ENCODE measurements at places on chromosomes 1 and 21. TPM values are rescaled to one million over a fixed set of nuclear protein-coding genes. Genes with fewer than 3 reads are reported as not detected.

- H3K4me1 ChIP-seq = no peaks in the 10 kb centered on the region
- no peak overlapping the region for H3K4me3 ChIP-seq
- H3K36me3 ChIP-seq = no peaks in the 10 kb centered on the region
- DNase-seq = no peak
- no peaks in the 10 kb centered on the region for H3K27me3 ChIP-seq
These were observed 12.2 kb upstream of the PGLYRP3 start for GRCh38 chr1:153324912-153325311.

Gene SLC37A1
- 249 TPM for total RNA-seq

GRCh38 chr1:208985231-208985630, 598.3 kb upstream of the CAMK1G start:
- no peak overlapping the region for H3K27ac ChIP-seq
- H3K4me3 ChIP-seq = no peak overlapping the region
- no peak for DNase-seq
- H3K4me1 ChIP-seq = peaks cover 9% of the 10 kb centered on the region
- H3K36me3 ChIP-seq = no peaks in the 10 kb centered on the region
- no peaks in the 10 kb centered on the region for H3K27me3 ChIP-seq

Gene BMP8B
- total RNA-seq = 34.0 TPM

GRCh38 chr1:94801919-94802546, 18.1 kb upstream of the SLC44A3 start:
- no peak for DNase-seq
- H3K27ac ChIP-seq = peak overlapping the region; percentile 56
- H3K36me3 ChIP-seq = no peaks in the 10 kb centered on the region
- no peaks in the 10 kb centered on the region for H3K27me3 ChIP-seq
- H3K4me1 ChIP-seq = no peaks in the 10 kb centered on the region

GRCh38 chr1:245485996-245486395, 331.2 kb downstream of the KIF26B start:
- DNase-seq = no peak
- H3K27me3 ChIP-seq = no peaks in the 10 kb centered on the region
- H3K4me3 ChIP-seq = no peak overlapping the region
- H3K27ac ChIP-seq = no peak overlapping the region

DNA sequence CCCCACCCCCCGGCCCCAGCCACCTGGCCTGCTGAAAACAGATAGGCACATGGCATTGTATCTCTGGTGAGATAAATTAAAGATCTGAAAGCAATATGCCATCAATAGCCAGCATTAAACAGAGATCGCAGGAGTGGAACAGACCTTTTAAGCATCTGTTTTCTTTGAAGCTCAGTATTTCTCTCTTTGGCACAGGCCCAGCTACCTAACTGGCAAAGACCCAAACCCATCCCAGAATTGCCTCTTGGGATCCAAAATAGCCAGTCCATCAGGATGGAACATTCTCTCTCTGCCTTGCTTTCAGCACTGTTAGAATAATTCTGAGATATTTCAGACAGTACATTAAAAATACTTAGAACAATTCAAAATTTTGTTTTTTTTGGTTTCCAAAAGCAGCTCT, 46.0 kb downstream of the KCNJ6 start:
- DNase-seq = no peak
- H3K27ac ChIP-seq = no peak overlapping the region
- H3K27me3 ChIP-seq = no peaks in the 10 kb centered on the region
- no peaks in the 10 kb centered on the region for H3K4me1 ChIP-seq
- no peaks in the 10 kb centered on the region for H3K36me3 ChIP-seq

Gene PROX1
- 7.4 TPM for total RNA-seq

DNA sequence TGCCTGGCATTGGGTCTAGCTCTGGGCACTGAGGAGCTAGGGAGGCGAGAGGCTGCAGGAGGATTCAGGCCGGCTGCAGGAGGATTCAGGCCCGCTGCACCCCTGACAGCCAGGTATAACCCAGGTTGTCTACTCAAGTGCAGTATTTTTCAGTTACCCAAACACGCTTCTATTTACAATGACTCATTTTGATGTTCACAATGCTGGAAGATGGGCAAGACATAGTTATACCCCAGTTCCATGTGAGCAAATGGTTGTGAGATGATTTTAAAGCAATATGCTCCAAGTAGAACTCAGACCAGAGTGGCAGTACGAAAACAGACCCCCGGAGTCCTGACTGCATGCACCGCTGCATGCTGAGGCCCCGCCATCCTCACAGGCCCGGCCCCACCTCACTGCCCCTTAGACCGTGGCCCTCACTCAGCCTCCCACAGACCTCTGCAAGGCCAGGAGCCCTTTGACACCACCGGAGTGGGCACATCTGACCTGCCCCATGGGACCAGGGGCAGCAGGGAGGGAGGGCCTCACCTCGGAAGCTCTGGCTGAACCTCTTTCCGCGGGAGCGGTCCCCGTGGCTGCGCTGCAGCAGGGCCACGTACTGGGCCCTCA, 553 bp downstream of the LEFTY1 start:
- DNase-seq = no peak
- no peaks in the 10 kb centered on the region for H3K36me3 ChIP-seq
- no peak overlapping the region for H3K27ac ChIP-seq
- H3K4me3 ChIP-seq = no peak overlapping the region
- H3K4me1 ChIP-seq = peaks cover 34% of the 10 kb centered on the region
- H3K27me3 ChIP-seq = no peaks in the 10 kb centered on the region

- H3K4me1 ChIP-seq = no peaks in the 10 kb centered on the region
- DNase-seq = no peak
- H3K36me3 ChIP-seq = no peaks in the 10 kb centered on the region
- H3K27me3 ChIP-seq = peaks cover 38% of the 10 kb centered on the region
These were observed 831 bp upstream of the FOXD2 start for GRCh38 chr1:47436979-47437446.

Gene PDPN
- 5.9 TPM for total RNA-seq

Gene TMPRSS15
- total RNA-seq = 70.0 TPM

- no peaks in the 10 kb centered on the region for H3K27me3 ChIP-seq
- no peak overlapping the region for H3K4me3 ChIP-seq
- H3K4me1 ChIP-seq = no peaks in the 10 kb centered on the region
- DNase-seq = no peak
These were observed 844.1 kb downstream of the LTN1 start for GRCh38 chr21:28148400-28149064.

- no peaks in the 10 kb centered on the region for H3K36me3 ChIP-seq
- H3K27me3 ChIP-seq = no peaks in the 10 kb centered on the region
- no peaks in the 10 kb centered on the region for H3K4me1 ChIP-seq
- no peak overlapping the region for H3K27ac ChIP-seq
- H3K4me3 ChIP-seq = no peak overlapping the region
These were observed 274.3 kb downstream of the USP25 start for GRCh38 chr21:16004086-16004485.

DNA sequence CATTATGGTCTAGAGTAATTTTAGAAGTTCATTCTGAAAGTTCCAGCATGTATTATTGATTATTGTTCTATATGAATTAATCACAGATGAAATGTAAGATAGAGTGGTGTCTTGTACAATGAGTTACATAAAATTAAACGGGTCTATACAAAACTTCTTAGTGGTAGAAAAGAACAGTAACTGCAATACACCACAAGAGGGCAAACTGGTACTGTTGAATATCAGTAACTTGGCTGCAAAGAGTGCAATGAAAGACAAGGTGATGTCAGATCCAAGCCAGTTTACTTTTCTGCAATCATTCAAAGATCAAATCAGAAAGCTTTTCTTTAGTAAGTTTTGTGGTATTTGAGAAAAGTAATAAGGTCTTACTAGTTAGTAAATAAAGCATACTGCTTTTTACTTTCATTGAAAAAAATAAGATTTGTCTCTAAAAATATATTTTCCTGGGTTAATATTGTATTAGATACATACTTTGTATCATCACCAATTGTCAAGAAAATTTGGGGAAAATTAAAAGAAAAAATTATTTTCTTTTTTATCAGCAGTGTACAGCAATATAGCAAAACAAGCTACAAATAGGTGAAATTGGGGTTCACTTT, 66.4 kb upstream of the BTG3 start:
- H3K27me3 ChIP-seq = no peaks in the 10 kb centered on the region
- H3K36me3 ChIP-seq = no peaks in the 10 kb centered on the region
- DNase-seq = no peak
- no peak overlapping the region for H3K27ac ChIP-seq

DNA sequence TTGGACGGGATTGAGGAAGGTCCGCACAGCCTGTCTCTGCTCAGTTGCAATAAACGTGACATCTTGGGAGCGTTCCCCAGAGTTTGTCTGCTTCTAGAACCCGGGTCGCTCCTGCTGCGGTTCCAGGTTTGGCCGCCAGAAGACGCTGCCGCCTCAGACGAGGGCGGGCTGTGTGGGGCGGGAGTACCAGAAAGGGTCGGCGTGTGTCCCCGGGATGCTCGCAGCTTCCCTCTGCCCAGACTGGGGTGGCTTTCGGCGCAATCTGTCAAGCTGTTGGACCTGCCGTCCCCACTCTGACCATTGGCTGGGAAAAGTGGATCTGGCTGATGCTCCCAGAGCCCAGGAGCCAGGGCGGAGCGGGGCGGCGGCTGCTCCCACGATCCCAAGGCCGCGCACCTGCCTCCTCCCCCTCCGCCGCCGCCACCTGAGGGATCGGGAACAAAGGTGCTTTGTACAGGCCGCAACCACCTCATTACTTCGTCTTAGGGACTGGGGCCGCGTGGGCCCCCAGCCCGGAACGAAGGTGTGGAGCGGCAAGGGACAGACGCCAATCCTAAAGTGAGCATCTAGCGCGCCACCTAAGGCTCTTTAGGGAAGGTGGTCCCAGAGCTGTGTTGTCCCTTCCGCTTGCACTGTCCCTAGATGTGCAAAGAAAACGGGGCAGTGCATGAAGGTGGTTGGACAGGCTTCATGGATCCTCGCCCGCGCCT, 683 bp upstream of the EFNA4 start:
- peaks cover 41% of the 10 kb centered on the region for H3K36me3 ChIP-seq
- H3K27me3 ChIP-seq = no peaks in the 10 kb centered on the region
- DNase-seq = peak; percentile 88
- H3K27ac ChIP-seq = peak overlapping the region; percentile 94
- H3K4me3 ChIP-seq = peak overlapping the region; percentile 60

DNA sequence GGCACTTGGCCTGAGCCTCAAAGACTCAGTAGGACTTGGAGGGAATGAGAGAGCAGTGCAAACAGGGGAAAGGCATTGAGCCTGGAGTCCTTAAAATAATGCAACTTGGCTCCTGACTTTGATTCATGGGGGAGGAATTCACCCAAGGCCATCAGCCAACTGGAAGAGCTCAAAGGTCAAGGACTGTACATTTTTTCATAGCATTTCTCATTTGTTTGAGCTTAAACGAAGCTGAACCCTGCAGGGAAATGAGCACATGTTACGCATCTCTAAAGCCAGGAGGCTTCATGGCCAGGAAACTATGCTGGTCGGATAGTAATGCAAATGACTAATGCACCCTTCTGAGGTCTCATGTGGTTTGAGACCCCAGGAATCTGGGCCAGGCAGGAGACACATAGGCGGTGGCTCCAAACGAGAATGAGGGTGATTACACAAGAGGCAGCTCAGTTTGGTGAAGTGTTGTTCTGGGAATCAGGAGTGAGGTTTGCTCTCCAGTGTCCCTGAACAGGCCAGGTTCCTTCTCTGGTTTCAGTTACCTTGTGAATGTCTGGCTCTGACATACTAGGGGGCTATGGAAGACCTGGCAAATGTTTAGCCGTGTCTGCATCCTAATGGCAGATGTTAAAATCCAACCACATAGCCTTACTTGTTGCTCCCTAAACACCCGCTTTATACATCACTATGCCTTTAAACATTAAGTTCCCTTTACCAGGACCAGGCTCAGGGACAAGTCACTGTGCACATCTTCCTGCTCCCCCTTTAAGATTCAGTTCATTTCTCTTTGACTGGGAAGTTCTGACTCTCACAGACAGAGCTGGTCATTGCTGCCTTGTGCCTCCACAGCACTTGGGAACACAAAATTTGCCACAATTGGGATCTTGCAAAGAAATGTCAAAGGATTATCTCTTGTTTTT, 503.9 kb upstream of the USP24 start:
- H3K27ac ChIP-seq = peak overlapping the region; percentile 74
- no peak overlapping the region for H3K4me3 ChIP-seq
- H3K27me3 ChIP-seq = no peaks in the 10 kb centered on the region
- H3K36me3 ChIP-seq = no peaks in the 10 kb centered on the region
- DNase-seq = peak; percentile 18
- H3K4me1 ChIP-seq = no peaks in the 10 kb centered on the region

DNA sequence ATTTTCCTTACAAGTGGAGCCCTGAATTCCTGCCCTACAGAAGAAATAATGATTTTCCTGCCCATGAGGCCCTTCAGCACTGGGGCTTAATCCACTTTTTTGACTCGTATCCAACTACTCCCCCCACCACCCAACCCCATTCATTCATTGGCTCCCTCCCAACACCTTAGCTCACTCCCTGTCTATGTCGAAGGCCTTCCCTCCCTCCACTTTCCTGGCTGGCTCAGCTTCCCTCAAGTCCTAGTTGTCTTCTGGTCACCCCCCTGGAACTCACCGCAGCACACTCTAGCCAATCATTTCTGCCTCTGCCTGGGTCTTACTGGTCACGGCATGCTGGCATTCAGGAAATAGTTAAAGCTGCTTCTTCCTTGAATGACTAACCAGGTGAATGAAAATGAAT, 118.9 kb downstream of the PGBD5 start:
- no peak for DNase-seq
- no peak overlapping the region for H3K4me3 ChIP-seq
- no peak overlapping the region for H3K27ac ChIP-seq

- no peak overlapping the region for H3K27ac ChIP-seq
- DNase-seq = no peak
- no peaks in the 10 kb centered on the region for H3K36me3 ChIP-seq
- no peaks in the 10 kb centered on the region for H3K27me3 ChIP-seq
These were observed 26.5 kb downstream of the KIAA1614 start for GRCh38 chr1:180939073-180939710.

GRCh38 chr1:15445390-15446122, 7.3 kb downstream of the CTRC start:
- DNase-seq = no peak
- H3K4me1 ChIP-seq = no peaks in the 10 kb centered on the region
- H3K27me3 ChIP-seq = no peaks in the 10 kb centered on the region
- no peaks in the 10 kb centered on the region for H3K36me3 ChIP-seq
- no peak overlapping the region for H3K27ac ChIP-seq
- H3K4me3 ChIP-seq = no peak overlapping the region

DNA sequence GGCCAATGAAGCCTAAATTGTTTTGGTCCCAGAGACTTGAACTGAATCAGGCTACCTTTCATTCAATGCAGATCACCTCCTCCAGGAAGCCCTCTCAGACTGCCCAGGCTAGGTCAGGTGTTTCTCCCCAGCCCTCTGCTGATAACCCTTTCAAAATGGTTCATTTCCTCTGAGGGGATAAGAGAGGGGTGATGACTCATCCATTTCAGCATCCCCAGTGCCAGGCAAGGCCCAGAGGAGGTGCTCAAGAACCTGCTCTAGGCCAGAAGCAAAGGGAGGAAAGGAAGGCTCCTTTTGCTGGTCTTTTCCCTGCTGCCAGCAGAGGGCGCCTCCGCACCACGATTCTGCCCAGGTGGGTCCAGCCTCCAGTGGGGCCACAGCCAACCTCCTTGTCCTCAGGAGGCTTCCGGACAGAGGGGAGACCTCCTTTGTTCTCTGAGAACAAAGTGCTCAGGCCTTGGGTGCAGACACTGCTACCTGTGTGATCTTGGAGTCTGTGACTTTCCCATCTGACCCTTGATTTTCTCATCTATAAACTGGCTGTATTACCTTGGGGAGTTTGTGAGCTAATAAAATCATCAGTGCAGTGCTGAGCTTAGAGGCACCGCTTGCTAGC, 45.3 kb upstream of the ARHGEF10L start:
- no peaks in the 10 kb centered on the region for H3K36me3 ChIP-seq
- H3K4me3 ChIP-seq = no peak overlapping the region
- no peak overlapping the region for H3K27ac ChIP-seq
- H3K27me3 ChIP-seq = no peaks in the 10 kb centered on the region
- H3K4me1 ChIP-seq = no peaks in the 10 kb centered on the region
- peak; percentile 36 for DNase-seq

Gene ENTREP3
- total RNA-seq = 5.8 TPM

Measured in Peyer's patch (tissue), 4 donors.